ENCODE measurements at places on chromosomes 11 and 22.

DNA sequence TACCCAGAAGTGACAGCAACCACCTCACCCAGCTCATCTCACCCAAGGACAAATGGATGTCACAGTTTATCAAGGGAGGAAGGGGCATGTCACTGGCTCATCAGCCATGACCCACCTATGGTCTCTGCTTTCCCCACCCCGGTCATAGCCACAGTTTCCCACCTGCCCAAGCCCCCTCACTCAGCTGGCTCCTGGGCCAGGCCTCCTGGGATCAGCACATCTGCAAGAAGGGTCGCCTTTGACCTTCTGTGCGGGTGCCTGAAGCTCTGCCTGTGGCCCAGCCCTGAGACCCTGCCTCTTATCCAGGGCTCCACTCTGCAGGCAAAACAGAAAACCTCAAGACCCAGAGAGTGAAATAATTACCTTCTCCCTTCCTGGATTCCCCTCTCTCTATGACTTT is 236.4 kb downstream of the BUD13 start:
- DNase-seq, result no peak

- DNase-seq, result no peak
These were observed 200.4 kb downstream of the KIF18A start for GRCh38 chr11:27907530-27907929.

GRCh38 chr11:117546431-117547194 is 219.0 kb downstream of the CEP164 start:
- DNase-seq, result no peak

- no peak for DNase-seq
These were observed 75.2 kb upstream of the GNAZ start for GRCh38 chr22:22995166-22995565.

DNA sequence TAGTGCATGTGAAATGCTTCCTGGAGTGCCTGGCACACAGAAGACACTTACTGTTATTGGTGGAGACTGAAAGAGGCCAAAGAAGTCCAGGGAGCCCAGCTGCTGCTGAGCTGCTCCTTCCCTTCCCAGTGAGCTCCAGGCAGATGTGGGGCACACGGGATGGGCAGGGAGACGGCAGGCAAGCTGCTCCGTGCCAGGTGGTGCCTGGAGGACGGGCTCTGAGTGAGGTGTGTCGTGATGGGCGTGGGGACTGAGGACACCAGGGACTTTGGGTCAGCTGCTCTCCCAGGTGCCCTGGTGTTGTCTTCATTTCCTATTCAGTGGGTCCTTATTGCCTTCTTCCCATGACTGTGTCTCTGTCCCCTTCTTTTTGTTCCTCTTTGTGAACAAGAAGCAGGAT is 19.5 kb downstream of the TAB1 start:
- no peak for DNase-seq

GRCh38 chr22:24430431-24431308 is 3.3 kb downstream of the ADORA2A start:
- no peak for DNase-seq

DNA sequence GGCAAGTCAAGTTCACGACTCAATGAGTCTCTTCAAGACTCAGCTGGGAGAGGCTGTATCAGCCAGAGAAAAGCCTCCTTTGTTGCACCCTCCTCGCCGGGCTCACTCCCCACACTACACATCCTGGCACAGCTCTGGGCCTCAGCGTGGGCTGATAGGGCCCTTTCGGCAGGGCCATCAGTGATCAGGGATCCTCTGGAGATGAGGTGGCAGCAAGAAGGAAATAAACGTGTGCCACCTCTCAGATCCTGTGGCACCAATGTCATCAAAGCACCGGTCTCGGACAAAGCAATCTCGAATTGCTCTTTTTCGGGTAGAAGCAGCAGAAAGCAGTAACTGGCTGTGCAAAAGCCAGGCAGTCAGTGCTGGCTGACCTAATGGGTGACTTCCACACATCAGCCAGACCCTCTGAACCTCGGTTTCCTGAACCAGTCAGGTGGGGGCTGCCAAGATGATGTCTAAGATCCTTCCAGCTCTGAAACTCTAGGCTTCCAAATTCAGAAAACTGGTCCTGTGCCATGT is 2.1 kb downstream of the EHD1 start:
- no peak for DNase-seq

DNA sequence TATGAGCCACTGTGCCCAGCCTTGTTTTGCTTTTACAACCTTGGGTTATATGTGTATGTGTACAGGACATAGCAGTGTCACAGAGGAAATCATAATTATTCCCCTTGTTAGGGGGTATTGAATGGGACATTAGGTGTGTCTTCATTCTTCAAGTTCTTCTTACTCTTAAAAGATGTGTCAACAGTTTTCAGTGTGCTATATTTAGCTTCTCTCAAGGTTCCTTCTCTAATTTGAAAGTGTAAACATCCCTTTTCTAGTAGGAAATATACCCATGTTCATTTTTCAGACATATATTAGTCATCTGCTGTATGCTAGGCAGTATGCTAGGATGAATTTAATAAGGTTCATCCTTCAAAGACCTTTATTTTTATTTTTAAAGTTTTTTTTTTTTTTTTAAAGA is 17.1 kb downstream of the PCF11 start:
- DNase-seq, result no peak

DNA sequence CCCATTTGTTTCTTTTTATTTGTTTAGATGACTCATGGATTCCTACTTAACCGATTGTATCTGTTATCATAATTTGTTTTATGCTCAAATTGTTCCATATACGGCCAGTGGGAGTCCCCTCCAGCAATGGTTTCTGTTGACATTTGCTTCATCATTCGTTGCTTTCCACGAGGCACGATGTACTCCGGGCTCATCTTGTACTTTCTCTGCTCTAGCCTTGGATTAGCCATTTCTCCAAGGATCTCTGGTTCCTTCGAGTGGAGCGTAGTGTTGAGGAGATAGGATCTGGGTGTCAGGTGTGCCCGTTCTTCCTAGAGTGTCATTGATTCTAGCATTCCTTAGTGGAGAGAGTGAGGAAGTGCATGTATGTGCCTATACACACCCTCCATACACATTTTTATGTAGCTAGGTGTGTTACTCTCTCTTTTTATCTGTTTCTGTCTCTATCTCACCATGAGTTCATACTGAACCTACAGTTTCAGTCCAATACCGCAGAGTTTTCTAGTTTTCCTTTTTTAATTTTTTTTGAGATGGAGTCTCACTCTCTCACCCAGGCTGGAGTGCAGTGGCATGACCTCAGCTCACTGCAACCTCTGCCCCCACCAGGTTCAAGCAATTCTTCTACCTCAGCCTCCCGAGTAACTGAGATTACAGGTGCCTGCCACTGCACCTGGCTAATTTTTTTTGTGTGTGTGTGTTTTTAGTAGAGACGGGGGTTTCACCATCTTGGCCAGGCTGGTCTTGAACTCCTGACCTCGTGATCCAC is 31.4 kb downstream of the TECTA start:
- no peak for DNase-seq

DNA sequence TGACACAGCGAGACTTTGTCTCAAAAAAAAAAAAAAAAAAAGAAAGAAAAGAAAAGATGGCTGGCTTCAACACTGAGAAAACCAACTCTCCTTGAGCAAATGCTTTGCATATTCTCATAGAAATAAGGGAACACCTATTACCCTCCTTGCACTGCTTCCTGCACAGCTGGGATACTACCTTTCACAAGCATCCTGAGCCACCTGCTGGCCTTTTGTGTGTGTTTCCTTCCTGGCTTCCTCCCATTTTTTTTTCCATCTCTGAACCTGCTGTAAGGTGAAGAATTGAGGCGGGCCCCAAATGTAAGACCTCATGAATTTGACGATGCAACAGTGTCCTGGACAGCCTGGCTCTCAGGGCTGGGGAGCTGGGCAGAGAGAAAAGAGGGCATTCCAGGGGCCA is 1.9 kb upstream of the RFPL3 start:
- DNase-seq, result no peak

- no peak for DNase-seq
These were observed 866.8 kb upstream of the TENM4 start for GRCh38 chr11:80307676-80308075.

- no peak for DNase-seq
These were observed 2.6 kb upstream of the NUDT8 start for GRCh38 chr11:67632175-67632981.

- DNase-seq, result no peak
These were observed 67.2 kb upstream of the BMAL1 start for GRCh38 chr11:13210424-13210823.

DNA sequence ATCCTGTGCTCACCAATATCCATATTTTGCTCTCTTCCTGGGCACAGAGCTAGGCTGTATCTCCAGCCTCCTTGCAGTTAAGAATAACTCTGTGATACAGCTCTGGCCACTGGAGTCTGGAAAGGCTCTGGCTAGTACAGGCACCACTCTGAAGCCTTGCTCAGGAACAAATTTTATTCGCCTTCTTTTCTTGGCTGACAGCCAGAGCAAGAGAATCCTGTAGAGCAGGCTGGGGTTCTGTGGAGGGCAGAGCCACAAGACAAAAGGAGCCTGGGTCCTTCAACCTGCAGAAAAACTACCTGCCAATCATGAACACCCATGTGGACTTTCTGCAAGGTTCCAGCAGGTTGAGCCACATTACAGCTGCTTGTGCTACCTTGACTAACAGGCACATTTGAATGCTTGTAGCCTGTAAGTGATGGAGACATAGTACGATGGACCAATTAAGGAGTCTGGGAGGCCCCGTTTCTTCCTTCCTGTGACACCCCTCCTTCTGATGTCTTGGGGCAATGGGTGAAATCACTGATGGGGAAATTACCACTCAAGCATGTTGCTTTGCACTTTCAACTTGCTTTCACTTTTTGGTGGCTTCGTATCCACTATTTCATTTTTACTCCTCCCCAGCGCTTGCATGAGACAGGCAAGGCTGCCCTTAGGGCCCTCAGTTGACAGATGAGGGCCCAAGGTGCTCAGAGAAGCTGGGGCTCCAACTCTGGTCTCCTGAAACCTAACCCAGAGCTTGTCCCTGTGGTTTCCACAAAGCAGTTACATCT is 267.2 kb upstream of the SYN3 start:
- no peak for DNase-seq

Measured in stimulated activated CD8-positive, alpha-beta memory T cell treated with anti-CD3 and anti-CD28 coated beads, Interleukin-15, amount 100 ng/mL, for 4 hours (primary cell).